ENCODE measurements at places on chromosomes 11 and 22. TPM values are rescaled to one million over a fixed set of nuclear protein-coding genes. Genes with fewer than 3 reads are reported as not detected.
A peak's percentile ranks its signal among the peaks of the same experiment; 100 is the strongest.

Gene MRGPRX2
- total RNA-seq: not detected

Gene CAVIN3
- 241 TPM for total RNA-seq

GRCh38 chr11:106208760-106209159 is 131.3 kb downstream of the AASDHPPT start:
- DNase-seq: no peak
- no peak overlapping the region for H3K27ac ChIP-seq

DNA sequence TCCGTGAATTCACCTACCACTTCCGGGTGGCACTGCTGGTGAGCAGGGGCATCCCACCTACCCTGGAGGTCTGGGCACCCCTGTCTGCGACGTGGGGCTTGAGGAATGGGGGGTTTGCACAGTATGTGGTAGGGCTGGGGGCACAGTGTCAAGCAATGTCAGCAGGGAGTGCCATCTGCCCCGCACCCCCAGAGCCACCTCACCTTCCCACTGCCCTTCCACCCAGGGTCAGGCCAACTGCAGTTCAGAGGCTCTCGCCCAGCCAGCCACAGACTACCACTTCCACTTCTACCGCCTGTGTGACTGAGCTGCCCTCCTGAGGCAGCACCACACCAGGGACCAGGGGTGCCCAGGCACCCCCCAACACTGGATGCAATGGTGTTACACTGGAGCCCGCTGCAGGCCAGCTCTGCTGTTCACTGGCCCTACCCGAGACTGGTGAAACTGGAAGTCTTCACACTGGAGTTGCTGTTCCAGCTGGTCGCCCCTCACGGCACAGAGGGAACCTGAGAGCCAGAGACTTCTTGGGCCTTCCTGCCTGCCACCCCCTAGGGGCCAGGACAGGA is 6.5 kb downstream of the TMEM258 start:
- no peaks in the 10 kb centered on the region for H3K27me3 ChIP-seq
- DNase-seq: no peak
- H3K27ac ChIP-seq: no peak overlapping the region
- no peak overlapping the region for H3K4me3 ChIP-seq
- peaks cover 8% of the 10 kb centered on the region for H3K36me3 ChIP-seq

GRCh38 chr11:58919561-58919960 is 19.7 kb upstream of the GLYATL1 start:
- peaks cover 15% of the 10 kb centered on the region for H3K36me3 ChIP-seq
- H3K4me3 ChIP-seq: no peak overlapping the region
- H3K27me3 ChIP-seq: peaks cover 2% of the 10 kb centered on the region
- H3K4me1 ChIP-seq: peaks cover 33% of the 10 kb centered on the region
- peak; percentile 11 for DNase-seq

DNA sequence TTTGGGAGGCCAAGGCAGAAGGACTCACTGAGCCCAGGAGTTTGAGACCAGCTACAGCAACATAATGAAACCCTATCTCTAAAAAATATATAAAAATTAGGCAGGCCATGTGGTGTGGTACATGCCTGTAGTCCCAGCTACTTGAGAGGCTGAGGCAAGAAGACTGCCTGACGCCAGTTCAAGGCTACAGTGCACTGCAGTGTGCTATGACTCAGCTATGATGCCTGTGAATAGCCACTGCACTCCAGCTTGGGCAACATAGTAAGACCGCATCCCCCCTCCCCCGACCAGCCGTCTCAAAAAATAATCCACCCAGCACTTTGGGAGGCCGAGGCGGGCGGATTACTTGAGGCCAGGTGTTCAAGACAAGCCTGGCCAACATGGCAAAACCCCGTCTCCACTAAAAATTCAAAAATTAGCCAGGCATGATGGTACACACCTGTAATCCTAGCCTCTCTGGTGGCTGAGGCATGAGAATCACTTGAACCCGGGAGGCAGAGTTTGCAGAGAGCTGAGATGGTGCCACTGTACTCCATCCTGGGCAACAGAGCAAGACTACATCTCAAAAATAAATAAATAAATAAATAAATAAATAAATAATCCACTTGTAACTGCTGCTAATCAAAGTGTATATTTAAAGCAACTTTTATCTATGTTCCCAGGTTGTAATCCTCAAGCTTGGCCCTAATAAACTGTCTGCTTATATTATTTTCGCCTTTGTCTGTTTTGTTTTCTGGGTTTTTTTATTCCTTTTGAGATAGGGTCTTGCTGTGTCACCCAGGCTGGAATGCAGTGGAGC is 7.8 kb downstream of the HPS5 start:
- peak overlapping the region; percentile 60 for H3K27ac ChIP-seq
- H3K36me3 ChIP-seq: peaks cover 55% of the 10 kb centered on the region
- peaks cover 59% of the 10 kb centered on the region for H3K4me1 ChIP-seq
- no peak for DNase-seq

GRCh38 chr11:17443000-17443399 is 33.6 kb downstream of the ABCC8 start:
- DNase-seq: no peak
- H3K27me3 ChIP-seq: peaks cover 30% of the 10 kb centered on the region
- no peak overlapping the region for H3K27ac ChIP-seq
- H3K4me1 ChIP-seq: peaks cover 7% of the 10 kb centered on the region
- H3K4me3 ChIP-seq: no peak overlapping the region
- H3K36me3 ChIP-seq: no peaks in the 10 kb centered on the region

Gene EIF4ENIF1
- 24.6 TPM for total RNA-seq

- no peak overlapping the region for H3K27ac ChIP-seq
- H3K4me3 ChIP-seq: no peak overlapping the region
- no peak for DNase-seq
- no peaks in the 10 kb centered on the region for H3K4me1 ChIP-seq
Observed at GRCh38 chr11:115585361-115586024, 81.3 kb upstream of the CADM1 start.

Gene F2
- total RNA-seq: not detected

Gene ME3
- total RNA-seq: 5.9 TPM

- peaks cover 46% of the 10 kb centered on the region for H3K4me1 ChIP-seq
- H3K36me3 ChIP-seq: peaks cover 9% of the 10 kb centered on the region
- H3K27me3 ChIP-seq: peaks cover 2% of the 10 kb centered on the region
- no peak for DNase-seq
- H3K4me3 ChIP-seq: no peak overlapping the region
Observed at GRCh38 chr22:23073526-23074229, 3.4 kb downstream of the GNAZ start.

DNA sequence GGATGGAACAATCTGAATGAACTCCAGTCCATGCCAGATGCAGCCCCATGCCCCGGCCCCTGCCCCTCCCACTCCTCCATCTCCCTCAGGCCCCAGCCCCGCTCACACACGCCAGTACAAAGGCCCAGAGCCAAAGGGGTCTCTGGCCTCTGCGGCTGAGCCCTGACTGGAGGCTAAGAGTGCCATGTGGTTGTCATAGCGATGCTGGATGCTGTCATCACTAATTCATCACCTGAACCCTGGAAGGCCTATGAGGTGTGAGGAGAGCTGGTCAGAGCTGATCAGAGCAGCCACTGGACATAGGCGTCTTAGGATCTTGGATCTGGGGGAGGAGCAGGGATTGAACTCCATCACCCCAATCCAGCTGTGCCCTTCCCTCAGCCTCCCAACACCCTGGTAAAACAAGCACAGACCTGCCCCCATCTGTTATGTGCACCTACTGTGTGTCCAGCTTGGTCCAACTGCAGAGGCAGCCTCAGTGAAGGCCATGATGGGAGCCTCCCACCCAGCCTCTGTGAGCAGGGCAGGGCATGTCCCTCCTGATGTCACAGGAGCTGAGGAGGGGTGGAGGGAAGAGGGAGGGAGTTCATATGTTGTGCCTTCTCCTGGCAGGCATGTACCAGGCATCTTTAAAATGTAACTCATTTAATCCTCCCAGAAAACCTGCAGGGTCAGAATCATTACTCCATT is 16.7 kb downstream of the PDE2A start:
- no peak for DNase-seq
- no peaks in the 10 kb centered on the region for H3K36me3 ChIP-seq
- no peak overlapping the region for H3K27ac ChIP-seq
- no peaks in the 10 kb centered on the region for H3K4me1 ChIP-seq
- H3K4me3 ChIP-seq: no peak overlapping the region

Gene CASP1
- 21.9 TPM for total RNA-seq

Gene OR4S1
- not detected for total RNA-seq

Gene BBOX1
- not detected for total RNA-seq

- no peak overlapping the region for H3K27ac ChIP-seq
- DNase-seq: no peak
- H3K4me1 ChIP-seq: no peaks in the 10 kb centered on the region
Observed at GRCh38 chr11:115238791-115239190, 265.4 kb downstream of the CADM1 start.

Gene DNAJB7
- not detected for total RNA-seq

DNA sequence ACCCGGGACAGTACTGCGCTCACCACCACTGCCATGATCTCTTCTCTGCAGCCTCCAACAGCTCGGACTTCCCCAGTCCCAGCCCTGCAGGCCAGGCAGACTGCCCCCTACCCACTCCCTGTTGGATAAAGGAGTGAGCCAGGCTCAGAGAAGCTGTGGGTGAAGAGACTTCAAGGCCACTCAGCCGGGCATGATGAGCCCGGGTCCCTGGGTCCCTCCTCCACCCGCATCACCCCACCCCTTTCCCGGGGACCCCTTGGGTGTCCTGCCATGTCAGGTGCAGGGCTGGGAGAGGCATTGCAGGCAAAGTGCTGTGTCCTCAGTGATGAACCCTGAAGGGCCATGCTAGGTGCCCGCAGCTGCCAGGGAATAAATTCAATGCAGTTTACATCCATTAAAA is 14.5 kb downstream of the LSP1 start:
- H3K27me3 ChIP-seq: peaks cover 3% of the 10 kb centered on the region
- H3K4me3 ChIP-seq: no peak overlapping the region
- no peak overlapping the region for H3K27ac ChIP-seq
- peaks cover 20% of the 10 kb centered on the region for H3K4me1 ChIP-seq
- DNase-seq: no peak

Gene TTC17
- 36.8 TPM for total RNA-seq

Gene SEC14L6
- total RNA-seq: not detected

Gene ACTN3
- total RNA-seq: not detected

GRCh38 chr11:32396331-32396730 is 39.0 kb downstream of the WT1 start:
- peaks cover 25% of the 10 kb centered on the region for H3K27me3 ChIP-seq
- H3K36me3 ChIP-seq: no peaks in the 10 kb centered on the region
- H3K27ac ChIP-seq: no peak overlapping the region
- no peak overlapping the region for H3K4me3 ChIP-seq
- no peak for DNase-seq

Gene MRGPRX3
- not detected for total RNA-seq

DNA sequence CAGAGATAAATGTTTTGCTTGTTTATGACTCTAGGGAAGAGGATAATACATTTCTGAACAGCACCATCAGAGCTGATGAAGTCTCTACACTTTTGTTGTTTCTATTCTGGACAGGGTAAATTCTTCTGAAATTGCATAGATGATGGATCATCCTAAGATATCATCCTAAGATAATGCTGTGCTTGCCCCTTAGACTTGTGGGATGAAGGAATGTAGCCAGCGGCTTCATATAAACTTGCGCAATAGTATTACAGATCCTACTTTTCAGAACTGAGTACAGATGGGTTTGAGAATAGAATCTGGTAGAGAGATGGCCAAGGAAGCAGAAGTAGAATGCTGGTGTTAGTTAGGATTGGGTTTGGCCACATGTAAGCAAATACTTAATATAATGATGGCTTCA is 61.0 kb downstream of the NCAM1 start:
- no peaks in the 10 kb centered on the region for H3K36me3 ChIP-seq
- H3K27ac ChIP-seq: no peak overlapping the region

DNA sequence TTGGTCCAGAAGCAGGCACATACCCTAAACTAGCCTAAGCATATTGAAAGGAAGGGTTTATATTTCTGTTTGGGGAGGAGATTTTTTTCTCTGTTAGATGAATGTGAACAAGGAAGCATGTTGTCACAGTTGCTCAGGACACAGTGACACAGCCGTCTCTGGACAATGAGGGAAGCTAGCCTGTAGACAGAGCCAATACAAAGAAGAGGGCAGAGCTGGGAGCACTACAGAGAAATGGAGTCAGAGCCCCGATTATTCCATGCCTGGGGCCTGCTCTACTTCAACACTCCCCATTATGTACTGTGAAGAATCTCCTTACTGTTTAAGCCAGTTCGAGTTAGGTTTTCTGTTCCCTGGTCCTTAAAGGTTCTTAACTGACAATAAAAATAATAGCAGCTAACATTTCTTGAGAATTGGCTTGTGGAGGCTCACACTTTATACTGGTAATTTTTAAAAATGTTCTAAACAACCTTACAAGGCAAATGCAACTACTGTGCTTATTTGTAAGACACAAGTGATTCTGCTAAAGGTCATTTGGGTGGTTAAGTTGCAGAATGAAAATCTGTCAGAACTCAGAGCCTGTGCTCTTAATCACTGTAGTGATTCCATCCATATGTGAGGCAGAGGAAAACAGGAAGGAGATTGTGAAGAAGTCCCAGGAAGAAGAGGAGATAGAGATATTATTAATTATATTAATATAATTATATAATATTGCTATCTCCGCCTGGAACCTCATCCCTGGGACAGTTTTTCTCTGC is 58.8 kb upstream of the RRAS2 start:
- DNase-seq: peak; percentile 42
- no peaks in the 10 kb centered on the region for H3K27me3 ChIP-seq
- no peak overlapping the region for H3K4me3 ChIP-seq
- peaks cover 69% of the 10 kb centered on the region for H3K4me1 ChIP-seq

DNA sequence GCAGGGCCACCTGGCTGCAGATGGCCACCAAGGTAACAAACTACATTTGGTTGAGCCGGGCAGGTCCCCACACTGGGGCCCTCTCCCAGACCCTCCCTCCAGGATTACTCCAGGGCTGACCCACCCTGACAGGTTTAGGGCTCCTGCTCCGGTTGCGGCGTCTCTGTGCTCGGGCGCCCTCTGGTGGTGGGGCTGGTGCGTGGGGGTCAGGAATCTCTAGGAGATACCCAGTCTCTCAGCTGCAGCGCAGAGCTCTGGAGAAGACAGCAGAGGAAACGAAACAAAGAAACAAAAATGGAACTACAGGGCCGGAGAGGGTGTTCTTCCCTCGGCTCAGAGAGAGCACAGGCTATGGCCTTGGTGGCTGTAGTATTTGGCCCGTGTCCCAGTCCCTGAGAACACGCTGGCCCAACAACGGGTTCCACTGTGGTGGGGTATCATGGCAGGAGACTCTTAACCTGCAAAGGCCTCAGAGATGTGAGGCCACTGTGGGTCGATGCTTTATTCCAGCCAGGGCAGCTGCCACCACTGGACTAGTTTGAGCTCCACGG is 2.4 kb downstream of the C11orf96 start:
- no peak overlapping the region for H3K27ac ChIP-seq
- H3K27me3 ChIP-seq: peaks cover 33% of the 10 kb centered on the region
- H3K4me3 ChIP-seq: peak overlapping the region; percentile 24
- no peaks in the 10 kb centered on the region for H3K36me3 ChIP-seq

- H3K4me3 ChIP-seq: no peak overlapping the region
- no peaks in the 10 kb centered on the region for H3K36me3 ChIP-seq
- peaks cover 45% of the 10 kb centered on the region for H3K27me3 ChIP-seq
- H3K27ac ChIP-seq: no peak overlapping the region
- no peak for DNase-seq
Observed at GRCh38 chr11:75767228-75767572, 1.4 kb upstream of the DGAT2 start.

GRCh38 chr11:1546077-1546535 is 26.0 kb downstream of the DUSP8 start:
- no peaks in the 10 kb centered on the region for H3K4me1 ChIP-seq
- H3K36me3 ChIP-seq: no peaks in the 10 kb centered on the region
- H3K27ac ChIP-seq: no peak overlapping the region
- H3K4me3 ChIP-seq: no peak overlapping the region

Gene VWCE
- 0.73 TPM for total RNA-seq

Gene RAB38
- 0.41 TPM for total RNA-seq

Data from HFFc6 (cell line).